Type B pancreatic cell (in vitro differentiated cells): ENCODE measurements at places on chromosomes 4 and X. TPM values are rescaled to one million over a fixed set of nuclear protein-coding genes. Genes with fewer than 3 reads are reported as not detected.
A peak's percentile ranks its signal among the peaks of the same experiment; 100 is the strongest.

GRCh38 chr4:42385516-42385915 is 11.8 kb upstream of the SHISA3 start:
- DNase-seq = no peak
- H3K4me3 ChIP-seq = no peak overlapping the region
- H3K36me3 ChIP-seq = no peaks in the 10 kb centered on the region
- peaks cover 3% of the 10 kb centered on the region for H3K4me1 ChIP-seq

DNA sequence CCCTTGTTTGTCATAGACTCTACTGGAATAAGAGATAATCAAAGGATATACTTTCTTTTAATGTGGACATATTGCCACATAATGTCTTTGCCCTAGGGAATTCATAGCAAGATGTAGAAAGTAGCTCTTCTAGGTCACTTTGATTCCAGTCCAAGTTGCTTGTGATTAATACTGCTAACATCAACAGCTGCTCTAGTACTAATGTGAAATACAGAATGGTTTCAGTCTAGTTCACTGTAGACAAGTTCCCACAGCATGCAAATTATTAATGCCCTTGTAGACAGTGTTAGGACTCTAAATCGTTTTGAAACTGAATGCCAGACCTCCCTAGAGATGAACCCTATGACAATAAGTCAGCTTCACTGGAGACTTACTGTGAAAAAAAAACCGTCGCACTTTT is 494.6 kb upstream of the ATOH1 start:
- DNase-seq = no peak
- peaks cover 4% of the 10 kb centered on the region for H3K4me1 ChIP-seq
- H3K27ac ChIP-seq = no peak overlapping the region
- H3K4me3 ChIP-seq = no peak overlapping the region

DNA sequence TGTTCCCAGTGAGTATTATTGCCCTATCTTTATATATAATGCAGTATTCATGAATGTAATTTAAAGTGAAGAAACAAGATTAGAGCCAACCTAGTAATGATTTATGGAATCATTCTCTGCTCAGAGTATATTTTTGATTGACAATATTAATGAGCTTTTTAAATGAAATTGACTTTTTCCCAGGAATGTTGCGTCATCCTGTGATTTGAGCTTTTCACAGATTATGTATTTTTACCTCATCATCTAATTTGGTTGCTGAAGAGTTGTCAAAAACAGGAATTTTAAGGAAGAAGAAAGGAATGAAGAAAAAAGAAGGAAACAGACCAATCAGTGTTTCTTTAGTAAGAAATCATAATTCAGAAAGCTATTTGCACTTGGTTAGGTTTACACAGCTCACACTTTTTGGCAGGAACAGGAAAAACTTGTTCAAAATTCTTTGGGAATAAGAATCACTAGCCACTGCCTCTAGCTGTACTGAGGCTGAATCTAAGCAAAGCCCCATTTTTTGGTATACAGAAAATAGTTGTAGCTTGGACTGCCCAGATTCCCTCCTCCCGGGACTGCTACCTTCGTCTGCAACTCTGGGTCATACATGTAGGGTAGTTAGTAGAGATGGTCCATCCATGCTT is 27.3 kb downstream of the EXOC1 start:
- no peaks in the 10 kb centered on the region for H3K4me1 ChIP-seq
- no peaks in the 10 kb centered on the region for H3K27me3 ChIP-seq
- H3K4me3 ChIP-seq = no peak overlapping the region
- H3K27ac ChIP-seq = peak overlapping the region; percentile 62
- DNase-seq = no peak
- H3K36me3 ChIP-seq = peaks cover 30% of the 10 kb centered on the region

DNA sequence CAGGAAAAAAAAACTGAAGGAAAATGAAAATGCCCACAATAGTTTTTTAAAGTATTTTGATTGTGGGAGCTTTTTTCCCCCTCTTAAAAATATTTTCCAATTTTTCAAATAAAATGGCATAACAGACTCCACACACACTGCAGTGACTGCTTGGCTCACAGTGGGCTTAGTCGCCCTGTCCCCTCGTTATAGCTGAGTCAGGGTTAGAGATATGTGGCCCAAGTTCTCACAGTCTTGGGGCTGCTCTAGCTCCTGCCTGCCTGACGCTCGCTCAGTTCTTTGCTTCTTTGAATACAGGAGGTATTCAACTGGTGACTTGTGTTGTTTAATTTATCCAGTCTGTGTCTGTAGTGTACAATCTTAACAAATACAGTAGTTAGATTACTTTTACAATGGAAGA is 47.7 kb downstream of the BEND2 start:
- H3K36me3 ChIP-seq = no peaks in the 10 kb centered on the region
- no peak for DNase-seq
- H3K4me3 ChIP-seq = no peak overlapping the region
- no peaks in the 10 kb centered on the region for H3K27me3 ChIP-seq

DNA sequence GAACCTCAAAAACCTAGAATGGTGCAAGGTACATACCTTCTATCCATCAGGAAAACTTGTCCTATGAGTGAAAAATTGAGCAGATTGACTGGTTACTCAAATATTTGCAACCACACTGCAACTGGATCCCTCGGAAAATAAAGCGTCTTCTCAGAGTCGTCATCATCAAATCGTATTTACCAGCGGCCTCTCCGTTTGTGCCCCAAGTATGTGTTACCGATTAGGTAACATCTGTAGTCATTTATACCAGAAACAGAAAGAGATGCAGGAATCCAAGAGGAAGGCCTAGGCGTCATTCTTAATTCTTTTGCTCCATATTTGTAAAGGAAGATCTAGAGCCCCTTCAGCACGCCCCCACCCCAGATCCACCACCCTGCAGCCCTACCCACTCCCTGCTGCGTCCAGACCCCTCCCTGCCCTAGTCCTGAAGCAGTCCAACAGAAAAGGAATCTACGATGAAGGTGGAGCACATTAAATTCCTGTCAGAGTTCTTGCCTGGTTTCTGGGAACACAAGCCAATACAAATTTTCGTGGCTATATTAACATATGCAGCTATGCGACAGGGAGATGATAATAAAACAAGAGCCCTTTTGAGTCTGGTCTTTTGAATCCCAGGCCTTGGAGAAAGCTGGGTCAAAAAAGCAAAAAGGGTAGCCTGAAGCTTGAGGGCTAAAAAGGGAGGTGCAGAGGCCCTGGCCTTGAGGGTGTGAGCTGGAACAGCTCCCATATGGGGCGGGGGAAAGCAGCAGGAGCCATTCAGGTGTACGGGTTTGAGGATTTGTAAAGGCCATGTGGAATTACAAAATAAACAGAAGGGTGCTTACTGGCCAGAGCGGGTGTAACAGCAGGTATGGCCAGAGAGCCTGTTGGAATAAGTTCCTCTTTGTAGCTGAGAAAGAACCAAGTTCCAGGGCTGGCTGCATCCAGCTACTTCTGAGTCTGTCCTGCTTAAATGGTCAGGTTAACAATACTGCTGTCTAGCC is 77.0 kb downstream of the ZNF827 start:
- no peak overlapping the region for H3K4me3 ChIP-seq
- H3K36me3 ChIP-seq = peaks cover 41% of the 10 kb centered on the region
- no peaks in the 10 kb centered on the region for H3K27me3 ChIP-seq
- H3K4me1 ChIP-seq = peaks cover 36% of the 10 kb centered on the region
- H3K27ac ChIP-seq = no peak overlapping the region
- DNase-seq = no peak

GRCh38 chr4:8032381-8032780 is 92.7 kb upstream of the AFAP1 start:
- no peak overlapping the region for H3K27ac ChIP-seq
- no peak for DNase-seq
- no peak overlapping the region for H3K4me3 ChIP-seq
- peaks cover 2% of the 10 kb centered on the region for H3K27me3 ChIP-seq

DNA sequence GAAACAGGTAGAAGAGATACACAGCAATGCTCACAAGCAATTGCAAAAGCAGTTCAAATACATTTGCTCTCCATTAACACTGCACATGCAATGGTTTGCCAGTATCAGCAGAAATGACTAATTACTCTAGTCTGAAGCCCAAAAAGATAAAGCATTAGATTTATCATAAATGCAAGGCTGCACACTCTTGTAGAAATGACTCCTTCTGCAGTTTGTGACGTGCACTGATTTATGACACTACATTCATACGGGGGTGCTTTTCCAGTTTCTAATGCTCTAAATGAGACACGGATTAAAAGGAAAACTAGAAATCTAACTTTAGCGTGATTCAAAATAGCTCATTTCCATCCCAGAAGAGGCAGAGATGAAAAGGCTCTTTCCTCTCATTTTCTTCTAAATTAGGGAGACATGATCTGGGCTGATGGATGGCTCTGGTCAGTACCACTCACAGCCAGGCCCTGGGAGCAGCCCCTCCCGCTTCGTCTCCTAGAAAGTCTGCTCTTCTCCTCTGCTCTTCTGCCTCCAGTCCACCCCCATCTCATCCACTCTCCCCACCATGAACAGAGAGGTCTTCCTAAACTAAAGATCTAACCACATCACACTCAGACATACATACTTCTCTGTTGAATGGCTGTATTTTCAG is 33.2 kb downstream of the PPP2R2C start:
- H3K27ac ChIP-seq = no peak overlapping the region
- H3K4me3 ChIP-seq = no peak overlapping the region
- no peaks in the 10 kb centered on the region for H3K4me1 ChIP-seq
- DNase-seq = no peak

DNA sequence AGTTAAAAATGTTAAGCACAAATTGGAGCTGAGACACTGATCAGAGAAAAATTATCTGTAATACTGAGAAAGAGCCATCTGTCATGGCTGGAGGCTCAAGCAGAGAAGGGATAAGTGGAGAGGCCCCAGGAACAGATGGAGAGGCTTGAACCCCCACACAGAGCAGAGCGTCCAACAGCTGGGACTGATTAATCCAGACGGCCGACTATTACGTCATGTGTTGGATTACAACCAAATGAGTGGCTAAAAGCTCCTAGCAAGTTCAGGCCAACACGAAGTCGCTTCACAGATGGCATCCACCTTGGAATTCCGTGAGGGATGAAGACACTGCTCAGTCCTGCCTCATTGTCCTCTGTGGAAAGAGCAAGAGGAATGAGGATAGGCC is 57.7 kb upstream of the ATXN3L start:
- no peaks in the 10 kb centered on the region for H3K36me3 ChIP-seq
- peaks cover 9% of the 10 kb centered on the region for H3K4me1 ChIP-seq
- no peaks in the 10 kb centered on the region for H3K27me3 ChIP-seq
- H3K4me3 ChIP-seq = no peak overlapping the region
- H3K27ac ChIP-seq = no peak overlapping the region
- DNase-seq = no peak

DNA sequence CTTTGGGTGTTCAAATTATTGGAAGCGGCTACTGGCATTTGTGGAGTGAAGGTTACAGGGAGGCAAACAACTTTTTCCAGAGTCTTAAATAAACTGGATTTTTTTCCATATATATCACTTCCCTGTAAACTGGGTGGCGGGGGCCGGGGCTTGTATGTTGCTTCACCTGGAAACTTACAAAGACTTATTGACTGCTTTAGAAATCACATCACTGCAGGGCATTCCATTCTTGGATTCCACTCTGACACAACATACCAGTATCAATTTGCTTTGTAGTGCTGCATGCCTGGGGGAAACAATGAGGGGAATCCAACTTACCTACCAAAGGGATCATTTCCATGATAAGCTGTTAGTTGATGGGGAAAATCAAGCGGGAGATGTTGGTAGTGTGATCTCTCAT is 21.7 kb upstream of the FAM156A start:
- H3K27ac ChIP-seq = no peak overlapping the region
- DNase-seq = no peak
- H3K27me3 ChIP-seq = no peaks in the 10 kb centered on the region

GRCh38 chr4:115945026-115945425 is 831.6 kb upstream of the NDST4 start:
- DNase-seq = no peak
- H3K27me3 ChIP-seq = no peaks in the 10 kb centered on the region
- no peak overlapping the region for H3K27ac ChIP-seq

DNA sequence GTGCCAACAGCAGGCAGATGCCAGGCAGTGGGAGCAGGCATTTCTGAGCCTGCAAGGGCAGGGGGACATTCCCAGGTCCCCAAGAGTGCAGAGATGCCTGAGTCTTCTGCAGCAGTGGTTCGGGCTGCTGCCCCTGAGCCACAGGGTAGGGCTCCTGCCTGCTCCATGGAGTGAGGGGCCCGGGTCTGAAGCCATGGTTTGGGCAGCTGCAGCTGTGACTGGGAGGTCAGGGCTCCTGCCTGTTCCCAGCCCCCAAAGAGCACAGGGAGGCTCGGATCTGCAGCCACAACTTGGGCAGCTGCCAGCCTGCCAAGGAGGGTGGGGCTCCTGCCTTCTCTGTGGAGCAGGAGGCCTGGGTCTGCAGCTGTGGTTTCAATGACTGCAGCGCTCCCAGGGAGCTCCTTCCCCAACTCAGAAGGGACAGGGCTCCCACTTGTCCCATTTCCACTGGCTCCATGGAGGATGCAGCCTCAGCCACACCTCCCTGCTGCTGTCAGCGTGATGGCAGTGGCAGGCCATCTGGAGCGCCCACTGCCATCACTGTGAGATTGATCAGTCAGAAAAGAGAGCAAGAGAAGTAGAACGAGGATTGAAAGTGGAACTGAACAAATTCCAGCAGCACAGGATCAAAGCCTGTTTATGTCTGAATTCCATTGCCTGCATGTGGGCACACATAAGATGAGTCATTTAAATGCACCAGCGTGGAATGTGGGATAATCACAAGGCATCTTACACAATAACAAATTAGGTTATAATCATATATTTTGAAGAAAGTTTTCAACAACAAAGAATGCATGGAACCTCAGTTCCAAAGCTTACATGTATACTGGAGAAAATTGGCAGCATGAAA is 93.1 kb upstream of the CXorf51A start:
- no peaks in the 10 kb centered on the region for H3K27me3 ChIP-seq
- no peak for DNase-seq
- H3K4me1 ChIP-seq = no peaks in the 10 kb centered on the region
- H3K36me3 ChIP-seq = no peaks in the 10 kb centered on the region
- no peak overlapping the region for H3K4me3 ChIP-seq

DNA sequence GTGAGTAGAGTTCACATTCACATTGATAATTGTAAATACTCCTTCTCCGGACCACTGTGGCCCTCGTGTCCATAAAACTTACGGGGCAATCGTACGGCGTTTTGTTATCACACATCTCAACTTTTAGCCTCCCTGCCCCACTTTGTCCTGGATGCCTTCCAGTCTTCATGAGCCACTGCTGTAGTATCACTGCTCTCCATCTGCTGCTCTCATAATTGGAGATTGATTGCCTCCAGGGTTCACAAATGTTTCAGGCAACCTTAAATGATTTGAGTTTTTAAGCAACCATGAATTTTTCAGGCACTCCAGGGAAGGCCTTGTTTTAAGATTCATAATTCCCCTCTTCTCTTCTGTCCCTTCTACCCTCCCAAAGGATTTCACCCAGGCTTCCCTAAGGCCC is 28.4 kb downstream of the ALPK1 start:
- DNase-seq = no peak
- no peaks in the 10 kb centered on the region for H3K4me1 ChIP-seq
- peaks cover 18% of the 10 kb centered on the region for H3K27me3 ChIP-seq
- no peak overlapping the region for H3K27ac ChIP-seq

The NDST3 gene
- 1.5 and 2.7 TPM in 2 replicates for total RNA-seq

The GPM6B gene
- 2.1 and 17.3 TPM in 2 replicates for total RNA-seq

The ENAM gene
- total RNA-seq = 0.17 and 0.41 TPM in 2 replicates

The CNKSR2 gene
- total RNA-seq = 7.2 and 13.5 TPM in 2 replicates

The GRSF1 gene
- total RNA-seq = 91.6 and 95.5 TPM in 2 replicates

The CCSER1 gene
- 18.1 and 25.5 TPM in 2 replicates for total RNA-seq

The RNF212 gene
- 3.0 and 3.5 TPM in 2 replicates for total RNA-seq

The CXorf51A gene
- total RNA-seq = not detected in 2 replicates

The RHOXF2B gene
- total RNA-seq = not detected in 2 replicates

The CSTF2 gene
- total RNA-seq = 20.5 and 24.7 TPM in 2 replicates

The AMOT gene
- total RNA-seq = 235 and 507 TPM in 2 replicates

The UCHL1 gene
- total RNA-seq = 45.1 and 183 TPM in 2 replicates

The TMPRSS11F gene
- 0.31 and 0.69 TPM in 2 replicates for total RNA-seq

The BRS3 gene
- total RNA-seq = 0.10 TPM in 1 of 2 replicates, not detected in the other

The XPNPEP2 gene
- 1.2 and 6.8 TPM in 2 replicates for total RNA-seq

The VCX3A gene
- not detected in 2 replicates for total RNA-seq

The ARSJ gene
- 3.5 and 4.9 TPM in 2 replicates for total RNA-seq

The NR3C2 gene
- 11.5 and 13.9 TPM in 2 replicates for total RNA-seq
